ENCODE measurements at places on chromosomes 11 and 22. TPM values are rescaled to one million over a fixed set of nuclear protein-coding genes. Genes with fewer than 3 reads are reported as not detected.
A peak's percentile ranks its signal among the peaks of the same experiment; 100 is the strongest.

- DNase-seq = no peak
Measured at GRCh38 chr11:129319751-129320150, 55.9 kb upstream of the BARX2 start.

GRCh38 chr22:41003066-41003465 is 51.9 kb downstream of the RBX1 start:
- peak; percentile 89 for DNase-seq

DNA sequence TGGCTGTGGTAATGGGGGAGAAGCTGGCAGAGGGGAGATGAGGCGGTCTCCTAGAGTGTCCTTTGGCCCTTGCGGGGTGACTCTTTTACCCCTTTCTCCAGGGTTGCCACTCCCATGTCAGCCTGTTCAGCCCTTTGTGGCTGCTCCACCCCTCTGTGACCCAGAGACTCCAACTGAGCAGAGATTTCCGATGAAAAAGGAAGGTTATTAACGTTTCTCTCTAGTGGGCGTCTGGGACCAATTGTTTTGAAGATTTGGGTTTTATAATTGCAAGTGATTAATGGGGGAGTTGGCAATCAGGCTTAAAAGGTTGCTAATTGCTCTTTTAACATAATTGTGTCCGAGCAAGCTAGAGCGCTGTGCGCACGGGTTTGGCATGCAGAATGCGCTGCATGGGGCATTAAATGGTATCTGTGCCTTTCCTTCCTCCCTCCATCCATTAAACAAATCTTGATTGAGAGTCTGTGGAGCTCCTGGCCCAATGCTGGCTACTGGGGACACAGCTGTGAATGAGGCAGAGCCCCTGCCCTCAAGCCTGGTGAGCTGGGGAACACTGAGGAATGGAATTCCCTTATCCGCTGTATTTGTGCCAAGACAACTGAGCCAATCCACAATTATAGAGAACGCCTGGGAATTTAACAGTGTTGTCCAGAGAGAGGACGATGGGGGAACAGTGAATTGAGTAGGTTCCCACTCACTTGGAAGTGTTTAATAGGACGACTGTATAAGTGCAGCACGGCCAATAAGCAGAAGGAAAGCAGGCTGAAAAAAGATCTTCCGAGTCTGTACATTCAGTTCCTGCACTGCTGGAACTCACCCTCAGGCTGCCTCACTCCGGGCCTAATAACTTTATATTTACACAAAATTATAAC is 295.9 kb downstream of the MIAT start:
- DNase-seq = no peak

DNA sequence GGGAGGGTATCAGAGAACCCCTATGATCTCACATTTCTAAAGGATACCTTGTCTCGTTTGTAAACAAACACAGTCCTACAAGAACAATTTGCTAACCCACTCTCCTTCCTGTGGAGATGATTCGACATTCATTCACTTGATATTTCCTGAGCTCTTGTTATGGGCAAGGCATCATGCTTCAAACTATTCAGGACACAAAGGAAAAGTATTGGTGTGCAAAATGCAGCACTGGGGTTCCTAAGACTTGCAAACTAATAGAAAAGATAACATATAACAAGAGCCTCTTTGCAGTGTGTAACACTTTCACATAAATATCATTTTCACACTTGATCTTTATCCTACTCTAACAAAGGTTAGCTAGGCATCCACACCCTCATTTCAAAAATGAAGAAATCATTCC is 211.5 kb upstream of the BLID start:
- DNase-seq = no peak

The KCTD14 gene
- 8.2 TPM for total RNA-seq

DNA sequence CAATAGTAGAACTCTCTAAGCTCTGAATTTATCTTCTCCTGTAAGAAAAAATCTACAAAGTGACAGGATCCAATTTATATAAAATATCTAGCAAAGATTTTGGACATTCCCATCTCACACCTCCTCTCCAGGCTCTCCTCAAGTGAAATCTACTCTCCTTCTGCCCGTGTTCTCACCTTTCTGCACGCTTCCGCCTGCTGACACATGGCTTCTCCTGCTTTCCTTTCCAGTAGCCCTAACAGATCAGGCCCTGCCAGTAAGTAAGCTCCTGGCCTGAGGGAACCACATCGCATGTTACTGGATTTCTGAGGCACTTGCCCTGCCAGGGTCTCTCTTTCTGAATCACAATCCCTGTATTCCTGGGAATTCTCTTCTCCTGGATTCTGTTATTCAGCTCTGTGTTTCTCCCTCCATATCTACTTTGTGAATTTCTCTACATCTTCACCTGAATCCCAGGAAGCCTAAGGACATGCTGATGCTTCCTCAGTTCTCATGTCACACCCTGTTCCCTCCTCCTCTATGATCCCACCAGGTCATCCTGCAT is 53.3 kb upstream of the TOP3B start:
- no peak for DNase-seq
